Activated B cell treated with CpG ODN at 0.5 μM for 24 hours (primary cell): ENCODE measurements at places on chromosomes 2 and 18. TPM values are rescaled to one million over a fixed set of nuclear protein-coding genes. Genes with fewer than 3 reads are reported as not detected.

DNA sequence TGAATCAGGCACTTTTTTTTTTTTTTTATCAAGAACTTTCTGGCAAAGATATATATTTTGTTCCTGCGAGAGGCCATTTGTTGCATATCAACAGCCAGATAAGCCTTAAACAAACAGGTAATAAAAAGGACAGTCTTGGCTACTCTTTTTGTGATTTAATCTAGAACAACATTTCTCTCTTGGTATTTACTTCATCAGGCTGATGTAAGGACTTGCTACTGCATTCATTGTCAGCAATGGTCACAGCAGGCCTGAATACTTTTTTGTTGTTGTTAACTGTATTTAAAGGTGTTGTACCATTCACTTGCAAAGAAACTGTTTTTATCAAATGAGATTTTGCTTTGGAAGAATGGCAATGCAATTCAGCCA lies 683.8 kb downstream of the IRS1 start:
- no peaks in the 10 kb centered on the region for H3K4me1 ChIP-seq
- H3K4me3 ChIP-seq, result no peak overlapping the region
- H3K27ac ChIP-seq, result no peak overlapping the region
- H3K36me3 ChIP-seq, result no peaks in the 10 kb centered on the region
- no peaks in the 10 kb centered on the region for H3K27me3 ChIP-seq

DNA sequence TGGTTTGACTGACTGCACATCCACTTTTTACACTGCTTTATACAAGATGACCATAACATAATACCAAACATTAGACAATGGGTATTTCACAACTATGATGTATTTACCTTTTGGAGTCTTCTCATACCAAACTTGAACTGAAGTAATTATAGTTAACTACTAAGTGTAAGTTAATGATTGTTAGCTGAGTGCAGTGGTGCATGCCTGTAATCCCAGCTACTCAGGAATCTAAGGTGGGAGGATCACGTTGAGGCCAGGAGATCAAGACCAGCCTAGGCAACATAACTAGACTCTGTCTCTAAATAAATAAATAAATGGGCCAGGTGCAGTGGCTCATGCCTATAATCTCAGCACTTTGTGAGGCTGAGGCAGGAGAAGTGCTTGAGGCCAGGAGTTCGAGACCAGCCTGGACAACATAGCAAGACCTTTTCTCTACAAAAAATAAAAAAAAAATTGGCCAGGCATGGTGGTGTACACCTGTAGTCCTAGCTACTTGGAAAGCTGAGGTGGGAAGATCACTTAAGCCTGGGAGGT lies 44.9 kb upstream of the ORC2 start:
- H3K27me3 ChIP-seq, result no peaks in the 10 kb centered on the region
- no peak for DNase-seq
- no peak overlapping the region for H3K27ac ChIP-seq
- H3K4me3 ChIP-seq, result no peak overlapping the region

DNA sequence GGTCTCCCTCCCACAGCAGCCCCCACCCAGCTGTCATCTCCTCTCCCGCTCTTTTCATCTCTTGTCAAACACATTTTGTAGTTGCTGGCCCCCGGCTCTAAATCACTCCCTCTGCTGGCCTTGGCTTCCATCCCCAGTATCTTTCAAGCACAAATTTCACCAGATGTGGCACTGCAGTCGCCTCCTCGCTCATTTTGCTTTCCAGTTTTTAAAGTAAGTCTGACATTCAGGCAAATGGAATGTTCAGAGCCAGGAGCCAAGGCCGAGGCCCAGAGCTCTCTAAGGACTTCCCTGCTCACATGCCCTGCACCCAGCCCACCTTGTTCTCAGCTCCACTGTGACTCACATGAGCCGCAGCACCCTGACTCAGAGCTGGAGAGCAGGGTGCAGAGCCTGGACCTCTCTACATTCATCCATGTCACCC lies 158.4 kb downstream of the GALNT14 start:
- H3K27me3 ChIP-seq, result no peaks in the 10 kb centered on the region
- no peaks in the 10 kb centered on the region for H3K36me3 ChIP-seq
- no peak overlapping the region for H3K4me3 ChIP-seq

DNA sequence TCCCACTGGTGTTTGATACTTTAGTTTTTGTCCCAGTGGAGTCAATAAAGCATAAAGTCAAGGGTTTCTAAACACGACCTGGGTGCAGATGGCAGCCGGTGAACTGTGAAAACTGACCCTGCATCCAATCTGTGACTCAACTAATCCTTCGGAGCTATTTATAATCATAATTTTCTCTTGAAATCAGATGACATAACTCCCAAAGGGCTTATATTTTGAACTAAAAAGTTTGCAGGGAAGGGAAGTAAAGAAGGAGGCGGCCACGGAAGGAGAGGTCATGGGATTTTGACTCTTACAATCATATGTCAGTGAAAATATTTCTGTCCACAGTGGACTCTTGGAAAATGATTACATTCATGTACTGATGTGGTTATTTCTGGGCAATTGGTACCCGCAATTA lies 178.5 kb downstream of the PDE1A start:
- no peaks in the 10 kb centered on the region for H3K4me1 ChIP-seq
- H3K4me3 ChIP-seq, result no peak overlapping the region
- peaks cover 12% of the 10 kb centered on the region for H3K27me3 ChIP-seq
- DNase-seq, result no peak

DNA sequence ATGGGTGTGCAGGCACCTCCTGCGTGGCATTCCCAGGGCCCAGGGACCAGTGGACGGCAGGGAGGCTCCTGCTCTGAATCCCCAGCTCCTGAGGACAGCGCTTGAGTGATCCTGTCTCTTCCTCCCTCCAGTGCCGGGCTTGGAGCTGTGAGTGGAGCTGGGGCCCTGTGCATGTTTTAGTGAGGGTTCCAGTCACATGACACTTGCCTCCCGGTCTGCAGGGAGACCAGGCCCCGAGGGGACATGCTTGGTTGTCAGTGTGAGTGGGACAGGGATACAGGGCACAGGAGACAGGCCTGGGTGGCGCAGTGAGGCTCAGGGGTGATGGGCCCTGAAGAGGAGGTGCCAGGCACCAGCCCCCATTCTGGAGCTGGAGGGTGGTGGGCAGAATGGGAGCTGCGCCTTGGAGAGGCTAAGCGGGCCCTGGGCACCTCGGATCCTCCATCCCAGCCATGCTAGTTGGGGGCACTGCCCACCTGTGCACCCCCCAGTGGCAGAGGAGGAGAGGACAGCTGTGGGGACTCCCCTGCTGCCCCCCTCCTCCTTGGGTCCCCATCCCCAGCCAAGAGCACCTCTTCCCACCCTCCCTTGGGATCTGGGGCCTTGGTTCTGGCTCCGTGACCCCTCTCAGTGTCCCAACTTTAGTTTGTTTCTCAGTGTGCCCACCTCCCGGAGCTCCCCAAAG lies 12.0 kb downstream of the ARHGEF4 start:
- peaks cover 12% of the 10 kb centered on the region for H3K4me1 ChIP-seq
- H3K4me3 ChIP-seq, result no peak overlapping the region
- no peak for DNase-seq
- H3K27ac ChIP-seq, result no peak overlapping the region

DNA sequence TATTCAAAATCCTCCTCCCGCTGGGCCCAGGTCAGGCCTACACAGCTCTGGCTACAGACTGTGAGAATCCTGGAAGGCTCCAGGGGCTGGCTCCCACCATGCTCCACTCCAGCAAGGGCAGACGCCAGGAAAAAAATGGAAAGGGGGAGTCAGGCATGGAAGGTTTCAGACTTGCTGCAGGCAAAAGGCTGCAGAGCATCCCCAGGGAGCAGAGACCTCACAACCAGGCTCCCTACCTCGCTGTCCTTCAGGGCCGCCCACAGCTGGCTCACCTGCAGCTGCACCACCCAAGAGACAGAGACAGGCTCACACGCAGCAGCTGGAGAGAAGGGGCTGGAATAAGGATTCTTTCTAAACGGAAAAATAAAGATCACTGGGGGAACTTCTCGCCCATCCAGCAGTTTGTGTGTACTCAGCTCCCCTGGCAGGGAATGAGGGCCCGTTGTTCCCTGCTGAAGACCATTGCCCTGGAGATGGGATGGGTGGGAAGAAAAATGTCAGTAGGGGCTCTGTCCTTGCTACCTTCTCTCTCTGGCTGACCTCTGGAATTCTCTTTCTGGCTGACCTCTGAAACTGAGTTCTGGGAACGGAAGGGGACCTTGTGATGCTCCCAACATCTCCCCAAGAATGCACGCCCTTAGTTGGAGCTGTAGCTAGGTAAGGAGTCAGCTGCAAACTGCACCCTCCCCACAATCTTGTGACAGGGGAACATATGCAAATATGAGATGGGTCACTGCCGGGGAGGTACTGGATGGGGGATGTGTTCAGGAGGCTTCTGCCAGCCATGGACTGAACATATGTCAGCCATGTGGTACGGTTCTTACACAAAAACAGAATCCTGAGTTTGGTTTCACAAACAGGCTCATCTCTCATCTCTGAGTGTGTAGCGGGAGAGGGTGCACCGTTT lies 34.5 kb downstream of the BCL2 start:
- peak; percentile 28 for DNase-seq
- peaks cover 21% of the 10 kb centered on the region for H3K4me1 ChIP-seq
- H3K4me3 ChIP-seq, result peak overlapping the region; percentile 81
- peaks cover 39% of the 10 kb centered on the region for H3K36me3 ChIP-seq
- no peaks in the 10 kb centered on the region for H3K27me3 ChIP-seq

- no peak for DNase-seq
- H3K27me3 ChIP-seq, result no peaks in the 10 kb centered on the region
Observed at GRCh38 chr2:141611176-141611571, 519.6 kb downstream of the LRP1B start.

GRCh38 chr2:16173893-16174692 lies 233.7 kb downstream of the MYCN start:
- H3K27me3 ChIP-seq, result no peaks in the 10 kb centered on the region
- no peak overlapping the region for H3K27ac ChIP-seq
- H3K4me1 ChIP-seq, result no peaks in the 10 kb centered on the region

- DNase-seq, result no peak
- no peaks in the 10 kb centered on the region for H3K36me3 ChIP-seq
- no peaks in the 10 kb centered on the region for H3K4me1 ChIP-seq
- H3K4me3 ChIP-seq, result no peak overlapping the region
- no peak overlapping the region for H3K27ac ChIP-seq
Observed at GRCh38 chr18:50586710-50587109, 26.8 kb downstream of the MAPK4 start.

DNA sequence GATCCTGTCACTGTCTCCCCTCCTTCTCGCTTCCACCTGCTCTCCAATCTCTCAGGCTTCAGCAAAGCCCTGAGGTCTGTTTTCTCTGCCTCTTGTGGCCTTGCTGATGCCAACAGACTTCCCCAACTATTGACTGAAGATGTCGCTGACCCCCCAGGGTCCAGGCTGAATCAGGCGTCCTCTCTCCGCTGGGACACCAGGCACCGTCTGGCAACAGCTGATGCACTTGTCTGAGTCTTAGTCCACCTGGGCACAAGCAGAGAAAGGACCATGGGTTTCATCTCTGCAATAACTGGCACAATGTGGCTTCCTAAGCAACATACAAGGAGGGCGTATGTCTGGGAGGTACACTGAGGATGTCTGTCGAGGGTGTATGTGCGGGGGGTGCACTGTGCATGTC lies 248.7 kb upstream of the MYT1L start:
- no peak for DNase-seq
- no peaks in the 10 kb centered on the region for H3K36me3 ChIP-seq
- H3K4me1 ChIP-seq, result no peaks in the 10 kb centered on the region
- no peak overlapping the region for H3K27ac ChIP-seq

DNA sequence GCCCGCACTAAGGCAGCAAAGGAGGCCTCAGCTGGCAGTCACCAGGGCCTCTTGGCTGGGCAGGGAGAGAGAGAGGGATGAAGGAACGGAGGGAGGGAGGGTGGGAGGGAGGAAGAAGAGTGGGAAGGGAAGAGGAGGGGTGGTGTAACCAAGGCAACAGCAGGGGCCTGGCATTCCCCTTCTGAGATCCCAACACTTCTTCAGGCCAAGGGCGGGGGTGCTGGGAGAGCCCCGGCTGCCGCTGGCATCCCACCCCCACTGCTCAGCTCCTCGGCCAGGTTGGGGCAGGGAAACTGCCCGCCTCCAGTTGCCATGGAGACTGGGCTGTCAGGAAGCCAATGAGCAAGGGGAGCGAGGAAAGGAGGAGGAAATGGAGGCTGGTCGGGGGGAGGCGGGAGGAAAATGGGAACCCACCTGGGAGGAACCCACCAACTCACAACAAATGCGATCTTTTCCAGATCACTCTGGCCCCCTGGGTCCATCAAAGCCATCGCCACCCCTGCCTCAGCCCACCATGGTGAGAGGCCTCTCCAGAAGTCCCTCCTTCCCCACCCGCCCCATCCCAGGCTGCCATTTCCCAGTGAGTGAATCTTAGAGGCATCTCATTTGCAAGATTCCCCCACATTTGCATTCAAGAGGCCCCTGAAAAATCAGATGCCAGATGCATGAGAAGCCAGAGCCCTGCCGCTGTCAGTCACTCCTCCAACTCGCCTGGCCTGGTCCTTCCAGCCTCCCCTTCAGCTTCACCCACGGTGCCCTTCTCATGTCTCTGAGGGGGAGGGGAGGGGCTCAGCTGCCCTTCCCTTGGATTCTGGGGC lies 12.4 kb downstream of the SH2D6 start:
- no peaks in the 10 kb centered on the region for H3K27me3 ChIP-seq
- DNase-seq, result no peak
- H3K27ac ChIP-seq, result no peak overlapping the region
- H3K4me1 ChIP-seq, result peaks cover 9% of the 10 kb centered on the region

- no peak for DNase-seq
- peaks cover 8% of the 10 kb centered on the region for H3K36me3 ChIP-seq
- H3K4me1 ChIP-seq, result peaks cover 23% of the 10 kb centered on the region
- H3K27me3 ChIP-seq, result no peaks in the 10 kb centered on the region
- no peak overlapping the region for H3K27ac ChIP-seq
Observed at GRCh38 chr2:44166096-44166495, 2.6 kb upstream of the PPM1B start.

DNA sequence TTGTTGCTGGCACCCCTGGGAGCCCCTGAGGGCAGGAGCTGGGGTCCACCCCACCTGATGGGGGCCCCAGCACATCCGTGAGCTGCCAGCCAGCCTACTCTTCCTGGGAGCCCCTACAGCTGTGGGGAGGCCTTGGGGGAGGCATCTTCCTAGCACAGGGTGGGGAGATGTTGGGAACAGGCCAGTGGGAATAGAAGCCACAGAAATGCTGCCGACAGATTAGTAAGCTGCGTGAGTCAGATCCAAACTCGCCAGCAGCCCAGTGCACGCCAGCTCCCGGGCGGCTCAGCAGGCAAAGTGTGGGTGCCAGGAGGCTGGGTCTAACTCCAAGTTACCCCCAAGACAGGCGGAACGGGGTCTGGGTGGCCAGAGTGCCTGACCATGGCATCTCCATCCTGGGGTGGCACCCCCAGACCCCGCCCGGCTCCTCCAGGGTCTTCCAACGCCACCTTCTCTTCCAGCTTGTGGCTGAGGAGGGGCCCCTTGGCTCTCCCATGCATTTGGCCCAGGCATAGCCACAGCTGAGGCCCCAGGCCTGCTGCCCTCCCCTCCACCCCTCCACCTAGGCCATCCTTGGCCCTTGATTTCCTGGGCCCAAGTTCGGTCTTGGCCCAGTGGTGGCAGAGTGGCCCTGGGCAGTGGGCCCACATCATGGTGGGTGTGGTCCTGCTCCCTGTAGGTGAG lies 15.3 kb downstream of the CROCC2 start:
- no peaks in the 10 kb centered on the region for H3K36me3 ChIP-seq
- no peak overlapping the region for H3K27ac ChIP-seq
- peak; percentile 10 for DNase-seq
- H3K27me3 ChIP-seq, result peaks cover 6% of the 10 kb centered on the region
- H3K4me3 ChIP-seq, result no peak overlapping the region

Gene ALPP
- 0.38 TPM in 1 of 2 replicates, not detected in the other for total RNA-seq

Gene IL36RN
- total RNA-seq, result not detected in 2 replicates

Gene IL1R2
- not detected in 2 replicates for total RNA-seq

Gene UPP2
- total RNA-seq, result not detected in 2 replicates

Gene SLC38A11
- 2.2 and 2.6 TPM in 2 replicates for total RNA-seq

Gene ANKRD62
- not detected in 2 replicates for total RNA-seq
